ENCODE measurements at places on chromosomes 4 and X.
A peak's percentile ranks its signal among the peaks of the same experiment; 100 is the strongest.

- DNase-seq = peak; percentile 38
Measured at GRCh38 chr4:48025005-48025404, 8.4 kb downstream of the NIPAL1 start.

DNA sequence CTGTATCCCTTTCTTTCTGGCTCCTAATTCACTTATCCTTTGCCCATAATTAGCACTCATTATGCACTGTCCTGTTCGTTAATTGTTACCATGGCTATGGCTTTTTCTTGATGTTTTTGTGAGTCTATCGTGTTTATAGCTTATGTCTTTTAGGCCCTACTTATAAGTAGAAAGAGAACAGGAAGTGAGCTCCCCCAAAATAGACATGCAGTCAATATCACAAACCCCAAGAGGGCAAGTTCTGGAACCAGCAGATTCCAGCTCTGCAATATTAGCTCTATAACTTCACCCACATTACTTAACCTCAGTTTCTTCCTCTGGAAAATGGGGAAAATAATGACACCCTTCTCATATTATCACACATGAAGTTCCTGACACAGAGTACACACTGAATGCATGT, 7.4 kb upstream of the HS3ST1 start:
- no peak for DNase-seq

DNA sequence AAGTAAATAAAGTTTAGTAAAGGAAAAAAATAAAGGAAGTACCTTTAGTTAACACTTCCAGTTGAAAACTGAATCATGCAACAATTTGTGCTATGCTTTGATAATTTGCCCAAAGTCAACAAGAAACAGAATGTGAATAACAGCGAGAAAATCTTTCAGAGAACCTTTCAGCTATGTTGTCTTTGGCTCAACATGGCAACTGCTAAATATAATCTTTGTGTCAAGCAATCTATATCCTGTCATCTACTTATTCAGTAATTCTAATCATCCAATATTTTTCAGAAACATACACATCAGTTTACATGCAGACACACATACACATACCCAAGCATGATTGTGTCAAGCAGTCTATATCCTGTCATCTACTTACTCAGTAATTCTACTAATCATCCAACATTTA, 136.0 kb upstream of the PABPC4L start:
- peak; percentile 39 for DNase-seq

- peak; percentile 16 for DNase-seq
Measured at GRCh38 chrX:21725496-21725895, 32.4 kb downstream of the SMPX start.

DNA sequence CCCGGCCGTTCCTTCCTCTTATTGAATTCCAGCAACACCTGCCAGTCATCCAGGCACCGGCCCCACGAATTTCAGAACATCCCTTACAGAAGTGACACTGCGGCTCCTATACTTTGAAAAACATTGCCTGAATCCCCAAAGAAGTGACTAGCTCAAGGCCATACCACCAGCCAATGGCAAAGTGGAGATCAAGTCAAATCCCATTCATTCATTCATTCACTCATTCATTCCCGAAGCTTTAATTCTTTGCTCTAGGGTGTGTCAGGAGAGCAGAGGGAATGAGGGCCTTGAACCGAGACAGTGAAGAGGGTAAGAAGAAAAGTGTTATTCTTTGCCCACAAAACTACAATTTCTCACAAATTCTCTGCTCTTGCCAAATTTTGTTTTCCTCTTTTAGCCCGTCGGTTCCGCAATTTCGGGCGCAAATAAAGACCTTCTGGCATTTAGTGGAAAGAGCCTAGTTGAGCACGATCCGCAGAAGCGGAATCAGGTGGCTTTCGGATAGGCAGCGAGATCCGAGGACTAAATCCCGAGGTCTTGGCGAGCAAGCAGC, 824 bp upstream of the HMGB3 start:
- DNase-seq = no peak

DNA sequence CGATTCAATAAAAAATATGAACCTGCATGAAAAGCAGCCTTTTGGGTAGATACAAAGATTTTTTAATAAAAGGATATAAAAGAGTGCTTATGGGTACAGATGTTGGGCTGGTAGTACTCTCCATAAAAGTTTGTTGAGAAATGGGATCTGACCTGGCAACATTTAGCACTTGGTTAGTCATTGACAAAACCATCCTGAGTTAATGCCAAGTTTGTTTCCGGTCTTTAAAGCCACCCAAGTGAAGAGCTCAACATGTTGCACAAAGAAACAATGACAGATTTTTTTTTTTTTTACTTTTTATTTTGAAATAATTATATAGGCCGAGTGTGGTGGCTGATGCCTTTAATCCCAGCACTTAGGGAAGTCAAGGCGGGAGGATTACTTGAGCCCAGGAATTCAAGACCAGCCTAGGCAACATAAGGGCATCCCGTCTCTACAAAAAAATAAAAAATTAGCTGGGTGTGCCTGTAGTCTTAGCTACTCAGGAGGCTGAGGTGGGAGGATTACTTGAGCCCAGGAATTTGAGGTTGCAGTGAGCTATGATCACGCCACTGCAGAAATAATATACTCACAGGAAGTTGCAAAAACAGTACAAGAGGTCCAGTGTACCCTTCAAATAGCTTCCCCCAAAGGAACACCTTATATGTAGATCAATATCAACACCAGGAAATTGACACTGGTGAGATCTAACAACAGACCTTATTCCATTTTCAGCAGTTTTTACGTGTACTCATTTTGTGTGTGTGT, 16.6 kb downstream of the CHST7 start:
- peak; percentile 23 for DNase-seq

DNA sequence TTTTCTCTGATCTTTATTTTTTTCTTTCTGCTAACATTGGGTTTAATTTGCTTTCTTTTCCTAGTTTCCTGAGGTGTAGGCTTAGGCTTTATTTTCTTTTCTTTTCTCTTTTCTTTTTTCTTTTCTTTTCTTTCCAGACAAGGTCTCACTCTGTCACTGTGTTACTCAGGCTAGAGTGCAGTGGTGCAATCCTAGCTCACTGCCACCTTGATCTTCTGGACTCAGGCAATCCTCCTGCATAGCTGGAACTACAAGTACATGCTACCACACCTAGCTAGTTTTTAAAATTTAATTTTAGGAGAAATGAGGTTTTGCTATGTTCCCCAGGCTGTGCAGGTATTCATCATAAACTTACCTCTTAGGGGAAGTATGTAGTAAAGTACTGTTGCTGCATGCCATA, 197.8 kb upstream of the ANKRD50 start:
- no peak for DNase-seq

- no peak for DNase-seq
Measured at GRCh38 chr4:84699001-84699671, 116.2 kb downstream of the CDS1 start.

DNA sequence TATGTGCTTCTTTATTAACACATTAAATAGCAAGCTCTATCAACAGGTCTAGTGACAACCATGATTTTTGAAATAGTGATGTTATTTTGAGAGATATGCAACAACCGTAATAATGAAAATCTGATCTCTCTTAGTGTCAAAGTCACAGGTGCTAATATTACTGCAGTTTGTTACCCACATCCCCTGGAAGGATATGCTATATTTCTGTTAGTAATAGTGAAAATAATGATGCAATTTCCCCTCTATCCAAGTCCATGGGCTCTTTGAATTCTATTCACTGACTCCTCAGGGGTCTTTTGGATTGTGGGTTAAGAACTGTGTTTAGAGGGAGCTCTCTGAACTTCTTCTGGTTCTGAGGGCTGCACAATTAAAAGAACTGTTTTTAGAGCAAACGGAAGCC, 3.0 kb upstream of the HSD17B10 start:
- no peak for DNase-seq

DNA sequence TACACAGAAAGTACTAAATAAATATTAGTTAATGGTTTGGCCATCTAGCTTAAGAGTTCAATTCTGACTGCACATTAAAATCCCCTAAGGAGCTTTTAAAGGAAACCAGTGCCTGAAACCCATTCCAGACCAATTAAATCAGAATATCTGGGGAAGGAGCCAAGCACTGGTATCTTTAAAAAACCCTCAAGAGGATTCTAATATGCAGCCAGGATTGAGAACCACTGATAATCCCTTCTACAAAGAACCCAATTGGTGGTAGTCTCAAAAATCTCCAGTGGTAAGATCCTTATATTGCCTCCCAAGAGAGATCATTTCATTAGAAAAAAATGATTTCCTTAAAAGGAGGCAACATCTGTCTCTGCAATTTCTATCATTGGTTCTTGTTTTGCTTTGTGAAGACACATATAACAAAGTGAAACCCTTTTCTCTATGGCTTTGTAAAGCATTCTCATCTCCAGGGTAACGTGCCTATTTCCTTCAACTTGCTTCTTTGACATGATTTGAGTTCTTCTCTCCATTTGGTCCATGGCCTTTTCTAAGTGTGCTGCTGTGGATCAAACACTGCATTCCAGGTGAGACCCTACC, 3.5 kb downstream of the GPR34 start:
- no peak for DNase-seq

GRCh38 chr4:78734441-78735162, 41.5 kb upstream of the BMP2K start:
- no peak for DNase-seq

DNA sequence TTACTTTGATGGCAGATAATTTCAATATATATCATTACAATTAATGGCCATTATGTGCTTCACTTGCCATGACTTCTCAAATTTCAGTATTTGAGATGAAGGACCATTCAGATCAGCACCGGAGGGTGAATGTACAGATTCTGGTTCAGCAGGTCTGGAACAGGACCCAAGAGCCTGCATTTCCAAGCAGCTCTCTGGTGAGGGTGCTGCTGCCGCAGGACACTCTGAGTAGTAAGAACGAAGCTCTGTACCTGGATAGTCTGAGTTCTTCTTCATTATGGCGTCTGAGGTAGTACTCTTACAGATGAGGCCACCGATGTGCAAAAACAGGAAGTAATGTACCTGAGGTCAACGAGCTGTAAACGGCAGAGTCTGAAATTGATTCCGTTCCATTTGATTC, 228.2 kb downstream of the FBXW7 start:
- no peak for DNase-seq

DNA sequence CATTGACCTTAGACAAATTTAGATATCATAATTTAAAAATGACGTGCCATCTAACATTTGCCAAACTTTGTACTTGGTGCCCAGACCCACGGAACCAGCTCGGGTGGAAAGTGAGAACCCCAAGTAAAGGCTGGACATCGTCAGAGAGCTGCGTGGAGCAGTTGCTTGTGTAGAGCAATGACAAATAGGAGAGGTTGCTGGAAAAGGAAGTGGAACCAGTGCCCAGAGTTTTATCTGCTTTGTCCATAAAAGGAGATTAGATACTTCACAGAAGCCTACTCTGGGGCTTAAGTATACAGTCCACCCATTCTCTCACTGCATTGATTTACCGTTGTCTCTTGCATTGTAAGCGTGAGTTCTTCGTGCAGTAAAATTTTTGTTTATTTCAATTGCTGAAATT, 5.4 kb upstream of the TBC1D1 start:
- no peak for DNase-seq

GRCh38 chr4:150679765-150680343, 97.9 kb downstream of the MAB21L2 start:
- DNase-seq = no peak

All from kidney glomerular epithelial cell (primary cell).